ENCODE measurements at places on chromosomes 7 and 10.

DNA sequence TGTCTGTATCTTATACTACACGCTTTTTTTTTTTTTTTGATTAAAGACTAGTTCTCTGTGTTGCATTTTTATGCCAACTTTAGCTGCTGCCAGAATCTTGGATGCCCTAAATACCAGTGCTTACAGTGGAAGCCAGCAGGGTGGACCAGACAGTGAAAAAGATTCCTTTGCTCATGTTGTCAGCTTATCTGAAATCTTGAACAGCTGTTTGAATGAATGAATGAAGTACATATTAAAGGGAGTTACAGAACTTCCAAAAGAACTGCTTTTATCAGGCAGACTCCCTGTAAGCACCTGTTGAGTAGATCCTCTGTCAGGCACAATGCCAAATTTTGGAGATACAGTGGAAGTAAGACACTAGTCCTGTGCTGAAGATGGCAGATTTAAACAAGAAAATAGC lies 184.9 kb downstream of the PPP1R9A start:
- no peak for DNase-seq

DNA sequence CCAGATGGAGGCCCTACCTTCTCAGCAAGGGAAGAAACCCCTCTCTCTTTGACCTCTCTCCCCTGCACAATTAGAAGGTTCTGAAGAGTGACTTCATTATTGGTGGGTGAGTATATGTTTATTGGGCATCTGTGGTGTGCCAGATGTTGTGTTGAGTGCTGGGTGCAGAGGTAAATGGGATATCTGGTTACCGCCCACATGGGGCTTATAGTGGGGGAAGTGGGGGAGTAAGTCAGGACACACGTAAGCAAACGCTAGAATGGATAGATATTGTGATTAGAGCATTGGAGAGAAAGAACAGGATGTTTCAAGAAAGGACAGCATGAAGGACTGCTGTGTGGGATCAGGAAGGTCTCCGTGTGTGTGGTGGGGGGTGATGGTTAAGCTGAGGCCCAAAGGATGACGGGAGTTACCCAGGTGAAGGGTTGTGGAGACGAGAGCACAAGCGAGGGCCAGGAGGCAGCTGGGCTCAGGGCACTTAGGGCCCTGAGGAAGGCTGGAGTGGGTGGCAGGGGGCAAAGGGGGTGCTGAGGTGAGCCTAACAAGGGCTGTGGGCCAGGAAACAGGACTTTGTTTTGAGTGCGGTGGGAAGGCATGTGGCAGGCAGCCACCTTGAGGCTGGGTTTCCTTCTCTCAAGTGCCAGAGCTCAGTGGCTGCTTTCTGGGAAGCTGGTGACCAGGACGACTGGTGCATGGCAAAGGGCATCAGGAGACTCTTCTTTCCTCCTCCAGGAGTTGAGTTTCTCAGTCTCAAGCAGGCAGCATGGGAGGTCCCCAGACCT lies 299.9 kb downstream of the RPS24 start:
- no peak for DNase-seq

GRCh38 chr10:1114719-1115606 lies 58.8 kb downstream of the WDR37 start:
- no peak for DNase-seq

DNA sequence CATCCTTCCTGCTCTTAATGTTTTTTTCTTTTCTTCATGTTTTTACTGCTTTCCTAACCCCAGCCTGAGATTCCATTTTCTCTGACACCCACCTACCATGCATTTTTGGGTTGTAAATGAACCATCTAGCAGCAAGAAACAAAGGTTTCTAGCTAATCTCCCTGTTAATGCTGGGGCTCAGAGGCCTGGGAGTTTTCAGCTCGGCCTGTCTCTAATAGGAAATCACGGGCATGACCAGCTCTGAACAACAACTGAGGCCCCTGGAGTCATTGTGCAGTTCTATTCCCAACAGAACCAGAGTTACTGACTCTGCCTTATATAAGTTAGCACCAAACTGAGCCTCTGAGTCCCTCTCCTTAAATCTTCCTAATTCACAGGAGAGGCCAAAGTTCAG lies 134.8 kb downstream of the CFAP58 start:
- DNase-seq: no peak

DNA sequence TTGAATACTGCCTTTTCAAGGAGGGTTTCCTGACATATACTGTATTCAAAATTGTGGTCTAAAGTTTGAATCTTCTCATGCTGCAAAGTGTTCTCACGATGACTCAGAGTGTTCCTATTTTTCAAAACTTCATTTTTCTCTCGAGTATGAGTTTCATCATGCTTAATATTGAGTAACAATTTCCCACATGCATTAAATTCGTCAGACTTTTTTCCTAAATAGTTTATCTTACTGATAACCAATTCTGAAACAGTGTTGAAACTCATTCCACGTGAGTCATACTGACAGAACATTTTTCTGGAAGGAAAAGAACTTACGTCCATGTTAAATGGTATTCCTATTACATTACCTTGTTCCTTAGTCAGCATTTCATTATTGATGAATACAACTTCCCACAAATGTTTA lies 44.1 kb downstream of the ZNF33B start:
- DNase-seq: no peak

- DNase-seq: no peak
Measured at GRCh38 chr10:126929391-126929790, 24.2 kb downstream of the DOCK1 start.

DNA sequence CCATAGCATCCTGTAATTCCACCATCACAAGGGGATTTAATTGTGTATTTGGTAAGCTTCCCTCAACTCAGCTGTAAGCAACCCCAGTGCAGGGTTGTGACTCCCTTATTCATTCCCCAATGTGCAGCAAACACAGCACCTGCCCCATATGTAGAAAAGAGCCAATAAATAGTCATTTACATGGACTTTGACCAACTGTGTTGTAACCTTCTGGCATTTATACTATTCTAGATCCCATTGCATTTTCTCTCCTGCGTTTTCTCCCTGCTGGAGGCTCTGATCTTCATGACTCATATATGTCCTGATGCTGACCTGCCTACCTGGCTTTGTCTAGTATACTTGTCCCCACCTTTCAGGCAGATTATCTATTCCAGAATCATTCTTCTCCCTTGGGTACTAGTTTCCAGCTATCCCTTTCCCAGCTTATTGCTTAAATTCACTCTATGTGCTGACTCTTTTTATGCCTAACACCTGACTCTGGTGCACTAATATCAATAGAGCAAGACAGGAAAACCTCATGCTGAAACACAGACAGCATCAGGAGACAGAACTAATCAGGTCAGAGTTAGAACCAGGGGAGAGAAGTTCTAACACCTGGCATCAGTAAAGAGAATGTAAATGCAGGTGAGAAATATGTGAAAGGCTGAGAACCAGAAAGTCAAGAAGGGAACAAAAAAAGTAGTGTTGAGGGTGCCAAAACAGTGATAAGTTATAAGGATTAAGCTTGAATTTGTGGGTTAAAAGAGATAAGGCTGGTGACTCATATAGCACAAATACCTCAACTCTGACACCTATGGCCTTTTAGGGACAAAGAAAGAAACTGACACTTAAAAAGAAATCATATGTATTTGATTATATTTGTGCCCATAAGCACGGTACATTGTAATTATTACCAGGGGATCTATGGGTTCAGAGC lies 402.7 kb downstream of the IPMK start:
- DNase-seq: no peak

- no peak for DNase-seq
Measured at GRCh38 chr7:100675105-100675451, 1.5 kb downstream of the GNB2 start.

- no peak for DNase-seq
Measured at GRCh38 chr10:25778646-25779045, 155.4 kb upstream of the MYO3A start.

GRCh38 chr10:43210556-43210955 lies 56.3 kb downstream of the RASGEF1A start:
- no peak for DNase-seq

DNA sequence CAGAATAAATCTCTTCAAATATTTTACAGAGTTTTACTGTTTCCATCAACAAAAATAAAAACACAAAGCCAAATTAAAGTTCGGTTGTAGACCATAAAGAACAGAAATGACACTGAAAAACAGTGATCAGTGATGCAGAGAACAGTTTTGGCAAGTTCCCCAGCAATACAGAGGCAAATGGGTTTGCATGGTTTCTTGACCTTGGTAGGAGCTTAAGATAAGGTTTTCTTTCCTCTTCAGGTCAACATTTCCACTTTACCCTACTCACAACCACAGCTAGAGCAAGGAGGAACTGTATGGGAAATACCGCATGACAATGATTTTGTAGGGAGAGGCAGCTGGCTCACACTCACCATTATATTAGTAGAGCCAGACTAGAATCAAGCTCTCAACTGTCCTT lies 199.5 kb downstream of the SH2D4B start:
- DNase-seq: no peak

GRCh38 chr7:92691578-92691977 lies 101.4 kb upstream of the FAM133B start:
- no peak for DNase-seq

- no peak for DNase-seq
Measured at GRCh38 chr10:67670401-67670800, 25.6 kb downstream of the CTNNA3 start.

- DNase-seq: no peak
Measured at GRCh38 chr10:34696423-34696822, 118.7 kb downstream of the PARD3 start.

DNA sequence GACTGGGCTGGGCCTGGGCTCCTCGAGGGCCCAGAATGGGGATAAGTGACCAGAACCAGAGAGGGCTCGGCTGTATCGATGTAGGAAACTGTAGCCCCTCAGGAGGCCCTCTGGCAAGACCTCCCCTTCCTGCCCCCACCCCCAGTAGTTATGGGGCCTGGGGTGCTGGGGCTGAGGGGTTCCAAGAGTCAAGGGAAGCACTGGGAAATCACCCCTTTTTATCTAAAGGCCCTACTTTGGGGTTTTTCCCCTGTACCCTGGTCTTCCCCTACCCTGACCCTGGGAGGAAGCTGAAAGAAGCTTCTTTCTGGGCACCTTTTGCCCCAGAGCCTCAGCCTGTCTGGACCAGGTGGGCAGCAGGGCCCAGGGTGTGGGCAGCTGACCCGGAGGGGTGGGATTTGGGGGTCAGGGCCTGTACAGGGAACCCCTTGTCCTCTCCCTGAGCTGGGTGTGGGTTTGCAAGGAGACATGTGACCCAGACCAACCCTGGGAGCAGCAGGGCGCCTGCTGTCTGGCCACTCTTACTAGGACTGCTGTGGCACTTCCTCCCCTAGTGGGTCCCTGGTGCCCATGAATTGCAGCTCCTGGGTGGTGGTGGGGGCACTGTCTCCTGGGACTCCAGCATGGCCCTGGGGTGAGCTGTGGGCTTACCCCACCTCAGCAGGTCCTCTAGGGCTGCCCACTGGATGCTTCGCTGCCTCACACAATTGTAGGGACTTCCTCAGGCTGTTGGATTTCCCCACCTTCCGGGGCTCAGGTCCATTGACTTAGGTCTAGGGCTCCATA lies 1.5 kb downstream of the IRF5 start:
- no peak for DNase-seq

GRCh38 chr7:68107261-68107660 lies 1110.6 kb downstream of the TYW1 start:
- no peak for DNase-seq

DNA sequence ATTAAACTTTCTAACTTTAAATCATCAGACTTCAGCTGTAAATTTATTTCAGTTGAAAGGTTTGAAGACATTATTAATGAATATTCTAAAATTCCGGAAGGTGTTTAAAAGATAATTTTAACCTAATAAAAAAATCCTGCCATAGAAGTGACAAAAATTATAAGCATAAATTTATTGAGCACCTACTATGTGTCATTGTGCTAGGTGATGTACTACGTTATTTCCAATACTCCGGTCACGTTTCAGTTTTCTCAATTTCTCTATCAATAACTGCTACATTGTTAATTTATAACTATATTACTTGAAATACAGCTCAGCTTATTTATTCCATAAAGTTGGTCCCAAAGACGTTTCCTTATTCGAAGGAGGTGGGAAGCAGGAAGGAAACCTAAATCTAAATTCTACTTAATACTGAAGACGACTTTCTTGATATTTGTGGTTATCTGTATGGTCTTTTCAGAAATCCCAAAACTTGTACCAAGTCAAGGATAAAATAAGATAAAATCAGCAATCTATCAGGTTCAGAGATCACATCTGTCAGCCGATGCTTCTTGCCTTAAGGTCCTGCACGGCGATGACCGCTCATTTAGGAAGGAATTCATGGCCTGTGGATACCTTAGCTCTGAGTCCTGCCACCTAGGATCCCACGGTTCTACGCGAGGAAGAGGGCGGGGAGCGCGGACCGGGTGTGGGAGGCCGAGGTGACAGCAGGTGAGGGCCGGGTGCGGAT lies 1.2 kb upstream of the ZEB1 start:
- DNase-seq: no peak

DNA sequence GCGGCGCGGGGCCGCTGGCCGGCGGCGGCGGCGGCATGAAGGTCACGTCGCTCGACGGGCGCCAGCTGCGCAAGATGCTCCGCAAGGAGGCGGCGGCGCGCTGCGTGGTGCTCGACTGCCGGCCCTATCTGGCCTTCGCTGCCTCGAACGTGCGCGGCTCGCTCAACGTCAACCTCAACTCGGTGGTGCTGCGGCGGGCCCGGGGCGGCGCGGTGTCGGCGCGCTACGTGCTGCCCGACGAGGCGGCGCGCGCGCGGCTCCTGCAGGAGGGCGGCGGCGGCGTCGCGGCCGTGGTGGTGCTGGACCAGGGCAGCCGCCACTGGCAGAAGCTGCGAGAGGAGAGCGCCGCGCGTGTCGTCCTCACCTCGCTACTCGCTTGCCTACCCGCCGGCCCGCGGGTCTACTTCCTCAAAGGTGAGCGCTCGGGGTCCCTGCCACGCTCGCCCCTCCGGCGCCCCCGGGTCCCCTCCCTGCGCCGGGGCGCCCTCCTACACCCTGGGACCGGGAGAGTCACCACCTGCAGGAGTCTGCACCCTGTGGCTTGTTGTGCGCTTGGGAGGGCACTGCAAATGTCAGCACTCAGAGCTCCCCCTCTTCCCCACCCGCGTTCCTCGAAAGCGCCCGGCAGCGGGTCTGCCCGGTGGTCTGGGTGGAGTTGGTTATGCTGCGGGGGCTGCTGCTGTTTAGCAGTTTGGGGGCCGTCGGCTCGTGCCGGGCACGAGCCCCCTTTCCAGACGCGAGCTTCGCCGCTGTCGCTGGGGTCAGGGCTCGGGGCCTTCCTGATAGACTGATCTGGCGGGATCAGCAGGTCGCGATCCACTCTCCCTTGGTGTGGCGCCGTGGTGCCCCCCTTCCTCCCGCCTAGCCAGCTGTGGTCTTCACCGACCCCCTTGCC lies 627 bp downstream of the DUSP5 start:
- peak; percentile 43 for DNase-seq

DNA sequence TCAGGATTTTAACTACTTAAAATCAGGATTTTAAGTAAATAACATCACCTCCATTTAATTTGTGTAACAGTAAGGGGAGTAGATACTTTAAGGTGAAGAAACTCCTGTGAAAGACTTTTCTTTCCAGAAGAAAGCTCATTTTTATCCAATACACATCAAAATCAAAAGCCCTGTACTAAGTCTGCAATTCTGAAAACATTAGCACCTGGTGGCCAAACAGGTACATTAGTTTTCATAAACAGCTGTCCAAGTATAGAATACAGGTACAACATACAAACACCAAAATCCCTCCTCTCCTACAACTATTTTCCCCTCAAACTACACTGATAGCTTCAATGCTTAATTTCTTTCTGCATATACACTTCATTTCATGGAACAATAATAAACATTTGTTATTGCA lies 22.9 kb downstream of the FAM3C start:
- no peak for DNase-seq
